ENCODE measurements at places on chromosomes 1 and 21.

DNA sequence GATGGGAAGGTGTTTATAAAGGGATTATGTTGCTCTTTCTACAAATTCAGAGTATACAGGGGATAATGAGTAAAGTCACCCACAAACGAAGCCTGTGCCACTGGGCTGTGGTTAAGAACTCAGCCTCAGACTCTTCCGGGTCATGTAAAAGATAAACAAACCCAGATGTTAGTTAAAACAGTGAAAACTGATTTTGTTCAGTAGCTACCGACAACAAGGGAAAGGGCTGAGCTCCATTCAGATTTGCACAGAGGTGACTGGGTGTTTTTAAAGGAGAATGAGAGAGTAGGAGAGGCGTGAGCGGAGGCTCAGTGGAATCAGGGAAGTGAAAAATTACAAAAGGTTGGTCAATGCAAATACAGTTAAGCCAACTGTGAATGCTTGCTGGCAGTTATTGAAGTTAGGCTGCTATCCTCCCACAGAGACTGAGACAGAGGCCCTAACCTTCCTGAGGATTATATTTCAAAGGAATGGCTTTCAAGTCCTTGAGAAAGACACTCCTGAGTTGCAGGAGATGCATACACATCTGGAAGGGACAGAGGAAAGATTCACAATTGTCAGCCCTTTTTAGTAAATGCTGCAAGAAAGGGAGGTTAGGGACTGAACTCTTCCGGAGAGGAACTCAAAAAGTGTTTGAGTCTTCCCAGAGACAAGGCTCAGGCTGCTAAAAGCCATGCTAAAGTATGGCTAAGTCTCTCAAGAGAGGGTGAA lies 29.9 kb upstream of the SAMD13 start:
- no peak for DNase-seq

DNA sequence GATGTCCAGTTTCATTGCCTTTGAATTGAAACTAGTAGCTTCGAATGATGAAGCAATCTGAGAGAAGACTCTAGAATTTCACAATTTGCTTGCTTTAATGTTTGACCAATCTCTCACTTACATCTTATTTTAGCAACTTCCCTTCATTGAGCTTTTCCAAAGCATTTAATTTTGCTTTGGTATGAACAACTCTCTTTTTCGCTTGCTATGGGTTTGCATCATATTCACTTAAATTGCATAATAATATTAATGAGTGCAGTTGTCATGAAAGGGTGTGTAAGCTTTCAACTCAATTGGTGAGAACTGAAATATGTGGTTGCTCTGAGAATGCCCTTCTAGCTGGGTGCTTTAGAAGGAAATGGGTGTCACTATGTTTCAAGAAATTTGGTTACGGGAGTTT lies 309.2 kb downstream of the HLX start:
- no peak for DNase-seq

DNA sequence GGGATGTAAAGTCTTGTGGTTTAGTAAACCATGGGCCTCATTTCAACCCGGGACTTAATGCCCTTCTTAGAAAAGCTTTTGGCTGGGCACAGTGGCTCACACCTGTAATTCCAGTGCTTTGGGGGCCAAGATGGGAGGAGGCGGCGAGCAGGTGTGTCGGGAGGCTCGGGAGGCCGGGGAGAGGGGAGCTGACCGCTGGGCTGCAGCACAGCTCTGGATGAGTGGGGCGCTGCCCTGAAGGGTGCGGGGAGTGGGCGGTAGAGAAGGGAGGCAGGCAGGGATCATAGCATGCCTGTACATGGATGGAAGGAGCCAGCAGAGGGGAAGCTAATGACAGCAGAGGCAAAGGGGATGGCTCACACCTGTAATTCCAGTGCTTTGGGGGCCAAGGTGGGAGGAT lies 31.0 kb downstream of the LHX4 start:
- no peak for DNase-seq

- DNase-seq, result no peak
Measured at GRCh38 chr1:228842094-228842775, 107.0 kb downstream of the RHOU start.

DNA sequence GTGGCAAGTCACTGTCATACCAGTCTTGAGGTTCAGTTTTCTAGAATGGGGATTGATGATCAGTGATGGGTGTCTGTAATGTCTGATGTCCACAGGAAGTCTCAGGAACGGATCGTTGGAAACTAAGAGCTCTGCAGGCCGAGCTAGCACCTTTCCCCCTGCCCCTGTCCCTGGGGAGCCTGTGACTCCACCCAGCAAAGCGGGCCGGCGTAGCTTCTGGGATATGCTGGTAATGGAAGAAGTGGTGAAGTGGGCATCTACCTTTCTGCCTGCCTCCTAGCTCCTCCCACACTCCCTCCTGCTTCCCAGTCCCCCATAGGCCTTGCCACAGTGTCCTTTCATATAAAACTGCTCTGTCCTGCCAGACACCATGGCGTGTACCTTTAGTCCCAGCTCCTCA lies 13.4 kb downstream of the HYI start:
- no peak for DNase-seq

- DNase-seq, result no peak
Measured at GRCh38 chr21:41478319-41479177, 29.4 kb downstream of the TMPRSS2 start.

GRCh38 chr1:167431909-167432650 lies 86.2 kb downstream of the CD247 start:
- DNase-seq, result no peak

DNA sequence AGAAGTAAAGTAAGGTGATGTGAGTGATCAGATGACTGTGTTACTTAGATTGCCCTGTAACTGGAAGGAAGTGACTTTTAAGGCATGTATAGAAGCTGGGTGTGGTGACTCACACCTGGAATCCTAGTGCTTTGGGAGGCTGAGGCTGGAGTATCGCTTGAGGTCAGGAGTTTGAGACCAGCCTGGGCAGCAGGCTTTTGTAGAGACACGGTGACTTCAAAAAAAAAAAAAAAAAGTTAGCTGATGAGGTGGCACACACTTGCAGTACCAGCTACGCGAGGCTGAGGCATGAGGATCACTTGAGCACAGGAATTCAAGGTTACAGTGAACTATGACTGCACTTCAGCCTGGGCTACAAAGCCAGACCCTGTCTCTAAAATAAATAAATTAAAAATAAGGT lies 2.3 kb upstream of the USP16 start:
- no peak for DNase-seq

GRCh38 chr1:77509051-77509492 lies 173.4 kb downstream of the ZZZ3 start:
- DNase-seq, result no peak
